ENCODE measurements at places on chromosomes 2 and 18.

DNA sequence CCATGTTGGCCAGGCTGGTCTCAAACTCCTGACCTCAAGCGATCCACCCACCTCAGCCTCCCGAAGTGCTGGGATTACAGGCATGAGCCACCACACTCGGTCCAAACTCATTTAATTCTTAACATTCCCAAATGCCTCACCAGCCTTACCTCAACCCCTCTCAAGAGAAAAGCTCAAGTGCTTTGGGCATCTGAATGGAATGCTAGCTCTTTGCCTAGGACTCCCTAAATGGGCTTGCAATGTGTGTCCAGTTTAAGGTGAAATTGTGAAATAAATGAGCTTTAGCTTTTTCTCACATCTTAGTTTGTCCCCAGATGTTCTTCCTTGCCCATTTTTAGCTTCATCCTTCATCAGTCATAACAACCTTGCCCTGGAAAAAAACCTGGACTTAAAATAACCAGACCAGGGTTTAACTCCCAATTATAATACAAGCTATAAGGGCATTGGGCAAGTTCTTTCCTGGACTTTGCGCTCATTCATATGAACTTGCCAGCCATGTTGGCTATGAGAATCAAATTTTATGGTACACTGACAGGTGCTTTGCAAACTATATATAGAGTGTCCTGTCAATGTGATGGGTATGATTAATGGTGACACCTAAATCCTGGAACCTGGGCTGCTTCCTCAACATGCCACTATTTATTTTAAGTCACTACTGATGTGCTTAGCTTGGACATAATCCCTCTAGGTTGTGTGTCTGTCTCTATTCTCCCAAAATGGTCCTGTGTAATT lies 95.1 kb upstream of the SERPINE2 start:
- DNase-seq: no peak

- no peak for DNase-seq
These were observed 1.3 kb upstream of the YWHAQ start for GRCh38 chr2:9631878-9632700.

- DNase-seq: no peak
These were observed 83.6 kb upstream of the ST3GAL5 start for GRCh38 chr2:85972355-85972754.

DNA sequence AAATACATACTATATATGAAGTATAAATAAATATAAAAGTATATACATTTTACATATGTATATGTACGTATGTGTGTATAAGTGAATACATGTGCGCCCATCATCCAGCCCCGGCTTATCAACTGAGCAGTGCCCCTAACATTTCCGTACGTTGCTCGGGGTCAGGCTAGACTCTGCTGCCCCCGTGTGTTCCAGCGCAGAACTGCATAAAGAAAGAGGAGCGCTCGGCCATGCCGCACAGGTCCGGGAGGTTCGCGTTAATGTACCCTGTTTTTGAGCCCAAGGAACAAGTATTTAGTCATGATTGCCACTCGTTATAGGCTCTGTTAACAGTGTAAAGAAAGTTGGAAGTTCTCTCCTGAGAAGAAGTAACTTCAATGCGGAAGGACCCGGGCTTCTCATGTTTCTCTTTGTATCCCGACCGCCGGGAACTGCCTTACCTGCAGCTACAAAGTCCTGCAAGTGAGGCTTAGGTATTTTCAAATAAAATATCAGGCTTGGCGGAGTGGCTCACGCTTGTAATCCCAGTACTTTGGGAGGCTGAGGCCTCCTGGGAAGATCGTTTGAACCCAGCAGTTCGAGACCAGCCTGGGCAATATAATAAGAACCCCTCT lies 55.7 kb downstream of the CD8B2 start:
- peak; percentile 76 for DNase-seq

DNA sequence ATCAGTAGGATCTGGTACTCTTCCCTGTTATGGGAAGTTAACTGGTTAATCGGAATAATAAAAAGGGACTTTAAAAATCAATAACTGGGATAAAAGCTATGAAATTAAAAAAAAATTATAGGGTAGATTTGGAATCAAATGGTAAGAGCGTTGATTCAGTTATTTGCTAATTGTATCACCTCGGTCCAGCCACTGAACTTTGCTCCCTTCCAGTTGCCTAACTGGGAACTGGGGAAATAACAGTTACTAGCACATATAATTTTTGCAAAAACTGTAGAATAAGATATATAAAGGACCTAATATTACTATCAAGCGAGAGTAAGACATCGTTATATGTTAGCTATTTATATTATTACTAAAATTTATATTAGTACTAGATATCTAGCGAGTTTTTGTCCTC lies 302.1 kb downstream of the LRP1B start:
- DNase-seq: no peak

DNA sequence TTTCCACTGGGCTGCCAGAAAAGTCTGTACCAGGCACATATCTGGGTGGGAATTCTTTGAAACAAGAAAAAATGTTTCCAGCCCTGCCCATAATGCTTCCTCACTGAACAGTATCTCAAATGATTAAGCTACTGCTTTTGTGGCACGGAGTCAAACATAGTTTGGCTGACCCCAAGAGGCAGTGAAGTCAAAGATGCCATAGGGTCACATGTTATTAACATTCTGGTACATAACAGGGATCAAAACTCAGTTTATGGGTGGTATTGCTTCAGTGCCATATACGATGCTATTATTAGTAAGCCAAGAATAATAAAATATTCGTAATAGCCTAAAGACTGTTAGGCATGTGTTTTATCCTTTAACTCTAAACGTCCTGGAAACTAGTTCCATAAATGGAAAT lies 112.4 kb downstream of the FEZ2 start:
- DNase-seq: no peak

- no peak for DNase-seq
These were observed 95.5 kb downstream of the GYPC start for GRCh38 chr2:126751477-126751876.

DNA sequence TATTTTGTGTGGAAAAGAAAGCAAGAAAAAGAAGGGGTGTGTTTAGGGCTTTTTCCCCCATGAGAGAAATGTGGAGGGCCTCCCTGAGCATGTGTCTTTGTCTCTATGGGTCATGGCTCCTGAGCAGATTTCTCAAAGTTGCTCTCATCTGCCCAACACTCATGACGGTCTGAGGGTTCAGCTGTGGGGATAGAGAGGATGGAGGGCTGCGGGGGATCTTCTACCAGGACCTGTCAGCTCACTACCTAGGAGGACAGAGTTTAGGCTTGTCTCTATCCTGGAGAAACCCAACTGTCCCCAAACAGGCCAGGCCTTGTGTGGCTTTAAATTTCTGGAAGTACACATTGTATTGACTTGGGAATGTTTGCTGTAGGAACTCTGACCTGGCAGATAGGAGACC lies 342.2 kb downstream of the MYCN start:
- no peak for DNase-seq

DNA sequence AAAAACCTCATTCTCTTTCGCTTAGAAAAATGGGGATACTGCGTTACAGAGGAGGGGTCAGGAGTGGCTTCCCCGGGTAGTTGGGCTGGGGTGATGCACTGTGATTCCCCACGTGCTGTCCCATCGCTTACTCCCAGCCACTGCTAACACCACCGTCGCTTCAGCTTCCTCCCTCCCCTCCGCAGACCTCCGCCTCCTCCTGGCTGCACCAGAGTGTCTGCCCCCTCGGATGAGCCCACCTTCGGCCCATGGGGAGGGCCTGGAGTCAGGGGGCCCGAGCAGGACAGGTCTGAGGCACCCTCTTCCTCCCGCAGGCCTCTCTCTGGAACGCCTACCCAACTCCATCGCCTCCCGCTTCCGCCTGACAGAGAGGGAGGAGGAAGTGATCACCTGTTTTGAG lies 59.1 kb upstream of the MCFD2 start:
- no peak for DNase-seq

DNA sequence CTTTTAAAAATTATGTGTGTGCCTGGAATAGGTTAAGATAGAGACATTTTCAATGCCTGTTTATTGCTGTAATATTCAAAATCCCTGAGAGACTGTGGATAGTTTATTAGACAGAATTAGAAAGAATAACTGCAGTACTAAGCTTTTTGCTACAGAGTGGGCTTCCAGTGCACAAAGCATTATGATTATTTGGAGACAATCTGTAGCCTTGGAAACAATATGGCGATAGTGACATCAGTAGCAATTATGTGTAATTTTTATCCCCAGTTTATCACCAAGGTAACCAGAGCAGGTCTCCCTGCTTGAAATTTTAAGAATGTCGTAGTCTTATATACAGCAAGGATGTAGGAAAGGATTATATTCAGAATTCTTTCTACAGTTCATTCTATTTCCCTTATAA lies 100.0 kb downstream of the MYO3B start:
- DNase-seq: no peak

DNA sequence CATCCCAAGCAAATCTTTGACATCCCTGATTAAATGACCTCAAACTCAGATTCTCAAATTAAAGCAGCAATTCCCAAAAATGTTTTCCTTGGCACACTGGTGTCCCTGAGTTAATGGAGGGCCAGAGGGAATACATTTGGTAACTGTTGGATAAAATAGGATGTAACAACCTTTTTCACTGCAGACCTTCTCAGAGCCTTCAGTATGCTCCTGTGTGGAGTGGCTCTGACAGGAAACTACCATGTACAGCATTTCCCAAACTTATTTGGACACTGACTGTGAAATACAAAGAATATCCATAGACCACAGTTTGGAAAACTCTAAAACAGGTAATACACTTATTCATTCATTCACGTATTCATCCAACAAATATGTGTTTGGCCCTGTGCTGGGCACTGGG lies 91.8 kb downstream of the TFCP2L1 start:
- no peak for DNase-seq

- no peak for DNase-seq
These were observed 6.2 kb downstream of the MAL start for GRCh38 chr2:95031726-95032116.

- DNase-seq: no peak
These were observed 7.4 kb upstream of the IGFBP5 start for GRCh38 chr2:216702756-216703155.

- no peak for DNase-seq
These were observed 77.9 kb upstream of the ARL5A start for GRCh38 chr2:151905963-151906632.

DNA sequence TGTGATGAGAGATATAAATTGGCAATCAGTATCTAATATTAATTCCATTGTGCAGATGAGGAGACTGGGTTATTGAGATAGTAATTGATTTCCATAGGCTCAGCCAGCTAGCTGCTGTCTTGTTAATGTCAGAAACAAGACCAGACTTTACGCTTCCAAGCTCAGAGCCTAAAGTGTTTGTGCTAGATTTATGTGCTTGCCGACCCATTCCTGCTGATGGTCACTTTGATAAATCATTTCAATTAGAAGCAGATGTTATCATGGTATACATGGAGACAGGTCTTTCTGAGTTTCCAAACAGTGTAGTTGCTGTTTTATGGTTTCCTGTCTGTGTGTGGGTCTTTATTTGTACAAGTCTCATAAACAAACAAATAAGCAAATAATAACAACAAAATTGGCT lies 92.8 kb downstream of the AQP4 start:
- no peak for DNase-seq
